Stimulated activated CD8-positive, alpha-beta memory T cell treated with anti-CD3 and anti-CD28 coated beads, Interleukin-12 subunit alpha, Interleukin-12 subunit beta, amount 100 ng/mL, for 4 hours (primary cell): ENCODE measurements at places on chromosomes 7 and 10.

DNA sequence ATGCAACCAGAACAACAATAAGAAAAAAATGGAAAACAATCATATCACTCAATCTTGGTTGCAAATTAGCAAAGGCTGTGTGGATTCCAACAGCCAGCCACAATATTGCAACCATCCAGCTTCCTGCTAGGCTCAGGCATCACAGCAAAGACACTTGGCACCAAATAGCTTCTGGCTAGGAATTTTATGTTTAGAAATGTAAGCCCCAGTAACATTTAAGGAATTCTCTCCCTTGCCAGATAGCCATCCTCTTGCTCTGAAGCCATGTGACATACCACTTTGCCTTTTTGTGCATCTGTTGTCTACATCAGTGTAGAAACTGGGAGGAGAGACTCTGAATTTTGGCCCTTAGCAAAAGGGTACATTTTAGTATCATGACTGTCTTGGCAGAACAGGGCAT lies 22.2 kb downstream of the MKX start:
- no peak for DNase-seq

DNA sequence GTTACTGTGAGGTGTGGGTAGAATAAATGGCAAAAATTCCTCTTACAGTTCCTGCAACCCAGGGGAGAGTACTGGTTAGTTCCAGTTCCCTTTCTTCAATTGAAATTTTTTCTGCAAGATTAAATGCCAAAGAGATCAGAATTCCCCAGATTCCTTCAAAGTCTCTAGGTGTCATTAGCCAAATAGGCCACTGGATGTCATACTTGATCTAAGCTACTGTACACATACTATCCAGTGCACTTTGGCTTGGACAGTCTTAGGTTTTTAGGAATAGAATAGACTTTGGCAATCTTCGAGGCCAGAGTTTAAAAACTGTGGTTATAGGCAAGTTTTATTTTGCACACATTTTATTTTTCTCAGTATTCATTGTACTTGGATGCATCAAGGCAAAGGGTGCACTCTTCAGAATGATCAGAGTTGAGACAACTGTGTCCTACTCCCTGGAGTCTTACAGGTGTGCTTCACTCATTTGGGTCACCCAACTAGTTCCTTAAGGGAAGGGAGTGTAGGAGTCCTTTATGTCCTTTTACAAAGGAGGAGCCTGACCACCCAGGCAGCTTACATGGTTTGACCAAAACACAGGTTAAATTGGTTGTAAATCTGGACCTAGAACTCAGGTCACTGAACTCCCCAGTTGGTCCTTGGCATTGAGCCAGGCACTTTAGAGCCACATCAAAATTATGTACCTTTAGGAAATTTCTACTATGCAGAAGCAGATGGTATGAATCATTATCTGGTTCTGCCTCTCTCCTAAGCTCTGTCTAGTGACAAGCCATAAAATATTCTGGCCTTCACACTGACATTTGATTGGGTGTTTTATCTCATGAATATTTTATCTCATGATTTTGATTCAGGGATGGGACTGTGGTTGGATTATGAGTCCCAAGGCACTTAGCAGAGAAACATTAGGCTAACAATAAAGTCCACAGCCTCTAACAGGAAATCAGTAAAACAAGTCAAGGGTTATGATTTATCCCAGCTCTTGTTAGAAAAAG lies 49.5 kb downstream of the ASAH2B start:
- DNase-seq, result no peak

GRCh38 chr7:45106-46090 lies 147.0 kb upstream of the FAM20C start:
- DNase-seq, result no peak

- no peak for DNase-seq
Observed at GRCh38 chr7:41729059-41729458, 26.2 kb upstream of the INHBA start.
